ENCODE measurements at places on chromosomes 5 and 9. TPM values are rescaled to one million over a fixed set of nuclear protein-coding genes. Genes with fewer than 3 reads are reported as not detected.

GRCh38 chr9:89492586-89492985 lies 5.3 kb downstream of the SEMA4D start:
- no peak for DNase-seq

DNA sequence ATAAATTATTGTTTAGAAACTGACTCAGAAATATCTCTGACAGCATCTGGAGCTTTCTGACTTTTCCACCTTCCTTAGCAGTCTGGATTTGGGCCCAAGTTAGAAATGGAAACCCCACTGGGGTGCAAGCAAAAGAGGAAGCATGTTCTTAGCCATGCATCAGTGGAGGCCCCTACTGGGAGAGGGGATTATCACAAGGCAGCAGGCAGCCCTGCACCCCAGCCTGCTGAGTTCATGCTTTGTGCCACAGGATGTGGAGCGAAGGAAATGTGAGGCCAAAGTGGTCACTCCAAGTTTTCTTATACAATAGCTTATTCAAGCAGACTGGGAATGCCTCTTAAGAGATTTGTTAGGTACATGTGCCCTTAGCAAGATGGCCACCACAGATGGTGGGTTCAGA lies 146.5 kb upstream of the TLX3 start:
- peak; percentile 94 for DNase-seq

- no peak for DNase-seq
Measured at GRCh38 chr5:107325866-107326265, 344.9 kb downstream of the EFNA5 start.

The FST gene
- total RNA-seq: 0.74 TPM
